ENCODE measurements at places on chromosomes 13 and 19.

DNA sequence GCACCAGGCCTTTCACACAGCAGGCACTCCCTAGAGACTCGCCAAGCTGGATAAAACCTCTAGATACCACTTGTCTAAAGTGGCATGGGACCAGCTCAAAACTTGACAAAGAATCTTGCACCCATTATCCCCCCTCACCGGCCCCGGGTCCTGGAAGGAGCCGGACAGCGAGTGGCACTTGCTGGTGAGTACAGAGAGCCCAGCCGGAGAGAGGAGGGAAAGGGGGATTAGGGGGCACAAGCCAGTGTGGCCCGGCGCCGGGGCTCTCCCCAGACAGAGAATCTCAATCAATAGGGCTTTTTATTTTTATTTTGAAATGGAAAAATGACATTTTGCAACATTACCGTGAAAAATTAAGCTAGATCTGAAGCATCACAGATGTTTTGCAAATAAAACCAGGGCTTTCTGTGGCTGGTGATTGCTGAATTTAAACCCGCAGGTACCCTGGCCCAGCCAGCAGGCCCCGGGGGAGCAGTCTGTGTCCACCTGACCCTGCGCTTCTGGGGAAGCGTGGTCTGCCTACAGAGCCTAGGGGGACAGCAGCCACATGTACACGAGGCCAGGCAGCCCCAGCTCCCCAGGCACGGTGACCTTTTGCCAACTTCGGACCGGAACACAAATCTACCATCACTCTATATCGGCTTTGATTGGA, 10.0 kb upstream of the VSTM2B start:
- no peak for DNase-seq

DNA sequence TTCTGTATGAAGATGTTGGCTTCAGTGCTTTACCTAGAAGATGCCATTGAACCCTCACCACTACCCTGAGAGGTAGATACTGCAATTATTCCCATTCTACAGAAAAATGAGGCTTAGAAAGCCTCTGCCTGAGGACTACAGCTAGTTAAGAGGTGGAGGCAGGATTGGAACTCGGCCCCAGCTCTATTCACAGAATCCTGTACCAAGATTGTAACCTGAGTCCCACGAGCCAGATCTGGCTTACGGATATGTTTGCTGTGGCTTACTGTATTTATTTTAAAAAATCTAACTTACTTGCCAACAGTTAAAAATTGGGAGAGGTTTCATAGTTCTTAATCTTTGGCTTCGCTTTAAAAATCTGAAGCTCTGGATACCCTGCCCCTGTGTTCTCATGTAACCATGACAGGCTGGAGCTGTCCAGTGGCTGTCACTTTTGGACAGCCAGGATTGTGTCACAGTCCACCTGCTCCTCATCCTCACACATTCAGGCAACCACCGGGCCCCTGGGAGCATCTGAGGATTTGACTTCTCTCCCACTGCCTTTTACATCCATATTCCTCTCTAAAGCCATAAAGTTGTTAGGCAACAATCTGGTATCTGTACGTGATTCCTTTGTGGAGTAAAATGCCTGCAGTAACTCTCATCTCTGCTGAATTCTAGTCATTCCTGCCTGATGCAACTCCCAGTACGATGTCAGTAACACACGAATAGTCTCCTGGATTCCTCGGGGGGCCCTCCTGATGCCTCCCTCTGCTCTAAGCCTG, 160.8 kb upstream of the SERP2 start:
- no peak for DNase-seq

GRCh38 chr19:18742838-18743783, 48.0 kb downstream of the COMP start:
- DNase-seq = peak; percentile 80

DNA sequence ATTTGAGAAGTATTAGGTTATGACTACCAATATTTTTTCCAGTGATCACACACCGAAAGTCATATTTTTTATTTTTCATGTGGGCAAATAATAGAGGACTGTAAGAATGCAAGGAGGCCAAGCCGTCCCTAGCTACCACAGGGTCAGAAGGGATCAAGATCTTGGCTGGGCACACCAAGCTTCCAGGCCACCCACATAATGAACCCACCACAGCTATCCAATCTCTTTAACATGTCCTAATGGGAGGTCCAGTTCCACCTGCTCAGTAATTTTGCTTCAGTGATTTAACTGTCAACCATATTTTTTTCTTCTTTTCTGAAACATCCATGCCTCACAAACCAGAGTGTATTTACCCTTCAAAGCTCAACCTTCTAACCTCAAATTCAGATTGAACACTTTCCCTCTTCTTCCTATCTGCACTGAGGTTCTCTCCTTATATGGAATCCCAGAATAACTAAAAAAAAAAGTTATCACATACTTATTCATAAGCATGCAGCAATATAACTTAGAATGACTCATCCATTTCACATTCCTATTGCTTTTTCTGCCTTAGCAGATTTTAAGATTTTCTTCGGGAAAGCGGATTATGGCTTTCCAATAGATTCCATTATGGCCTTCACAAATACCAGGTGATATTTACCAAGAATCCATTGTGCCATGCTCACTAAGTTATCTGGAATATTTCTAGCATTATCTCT, 12.2 kb downstream of the ARGLU1 start:
- DNase-seq = no peak

- DNase-seq = no peak
Observed at GRCh38 chr13:41053384-41053826, 7.9 kb upstream of the WBP4 start.

DNA sequence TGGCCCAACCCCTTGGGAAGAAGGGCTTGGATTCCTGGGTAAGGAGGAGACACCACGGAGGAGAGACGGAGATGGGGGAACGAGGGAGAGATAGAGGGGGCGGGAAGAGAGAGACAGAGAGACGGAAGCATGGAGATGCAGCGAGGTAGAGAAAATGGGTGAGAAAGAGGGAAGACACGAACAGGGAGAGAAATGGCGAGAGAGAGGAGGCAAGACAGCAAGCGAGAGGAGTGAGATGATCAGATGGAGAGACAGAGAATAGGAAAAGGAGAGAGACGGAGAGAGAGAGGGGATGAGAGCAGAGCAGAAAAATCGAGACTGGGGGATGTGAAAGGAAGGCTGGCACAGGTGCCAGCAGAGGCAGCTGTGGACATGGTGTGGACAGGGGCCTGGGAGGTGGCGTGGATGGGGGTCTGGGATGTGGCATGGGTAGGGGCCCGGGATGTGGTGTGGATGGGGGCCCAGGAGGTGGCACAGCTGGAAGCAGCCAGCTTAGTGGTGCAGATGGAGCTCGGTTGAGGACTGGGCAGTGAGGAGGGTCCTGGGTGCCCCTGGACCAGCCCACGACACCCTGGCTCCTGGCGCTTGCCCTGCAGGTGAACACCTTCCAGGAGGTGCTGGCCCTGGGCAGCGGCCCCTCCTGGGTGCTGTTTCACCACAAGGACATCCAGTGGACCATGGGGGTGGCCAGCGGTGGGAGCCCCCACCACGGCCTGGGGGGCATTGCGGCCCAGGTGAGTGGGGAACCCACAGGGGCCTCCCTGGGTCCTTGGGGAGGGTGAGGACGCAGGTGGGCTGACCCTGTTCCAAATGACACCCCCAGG, 33.9 kb downstream of the HPN start:
- no peak for DNase-seq

All from heart right ventricle (tissue), 16 donors.